ENCODE measurements at places on chromosomes 16 and 17.
A peak's percentile ranks its signal among the peaks of the same experiment; 100 is the strongest.

DNA sequence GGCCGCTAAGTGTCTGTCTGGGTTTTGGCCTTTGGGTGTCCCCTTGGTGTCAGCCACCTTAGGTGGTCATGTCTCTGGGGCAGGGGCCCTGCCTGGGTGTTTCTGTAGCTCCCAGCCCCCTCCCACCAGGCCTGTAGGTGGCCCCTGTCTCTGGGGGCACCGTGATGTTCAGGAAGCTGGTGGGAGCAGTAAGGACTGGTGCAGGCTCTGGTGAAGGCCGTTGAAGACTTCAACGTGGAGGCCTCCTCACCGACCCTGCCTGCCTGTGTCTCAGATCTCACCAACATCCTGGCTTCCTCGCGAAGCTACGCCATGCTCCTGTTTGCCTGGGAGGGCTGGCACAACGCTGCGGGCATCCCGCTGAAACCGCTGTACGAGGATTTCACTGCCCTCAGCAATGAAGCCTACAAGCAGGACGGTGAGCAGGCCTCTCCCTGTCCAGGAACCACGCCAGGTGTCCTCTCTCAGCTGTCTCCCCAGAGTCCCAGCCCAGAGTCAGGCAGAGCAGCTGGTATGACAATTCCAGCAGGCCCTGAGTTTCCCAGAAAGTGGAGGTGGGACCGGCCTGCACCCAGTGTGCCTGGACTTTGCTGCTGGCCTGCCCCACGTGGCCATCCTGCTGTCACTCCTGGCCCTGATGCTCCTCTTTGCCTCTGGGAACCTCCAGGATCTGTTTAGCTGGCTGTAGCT, 2.8 kb downstream of the ACE start:
- DNase-seq, result no peak

GRCh38 chr16:85303354-85303883, 191.1 kb upstream of the CIBAR2 start:
- DNase-seq, result peak; percentile 60

DNA sequence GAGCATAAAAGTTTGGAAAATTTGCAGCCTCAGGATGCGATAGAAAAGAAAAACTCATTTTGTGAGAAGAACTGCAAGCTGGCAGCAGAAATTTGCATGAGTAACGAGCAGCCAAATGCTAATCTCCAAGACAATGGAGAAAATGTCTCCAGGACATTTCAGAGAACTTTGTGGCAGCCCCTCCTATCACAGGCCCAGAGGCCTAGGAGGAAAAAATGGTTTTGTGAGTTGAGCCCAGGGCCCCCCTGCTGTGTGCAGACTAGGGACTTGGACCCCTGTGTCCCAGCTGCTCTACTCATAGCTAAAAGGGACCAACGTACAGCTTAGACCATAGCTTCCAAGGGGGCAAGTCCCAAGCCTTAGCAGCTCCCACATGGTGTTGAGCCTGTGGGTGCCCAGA, 34.3 kb downstream of the APPBP2 start:
- DNase-seq, result no peak

GRCh38 chr17:15648386-15648785, 28.9 kb upstream of the FBXW10B start:
- DNase-seq, result no peak

DNA sequence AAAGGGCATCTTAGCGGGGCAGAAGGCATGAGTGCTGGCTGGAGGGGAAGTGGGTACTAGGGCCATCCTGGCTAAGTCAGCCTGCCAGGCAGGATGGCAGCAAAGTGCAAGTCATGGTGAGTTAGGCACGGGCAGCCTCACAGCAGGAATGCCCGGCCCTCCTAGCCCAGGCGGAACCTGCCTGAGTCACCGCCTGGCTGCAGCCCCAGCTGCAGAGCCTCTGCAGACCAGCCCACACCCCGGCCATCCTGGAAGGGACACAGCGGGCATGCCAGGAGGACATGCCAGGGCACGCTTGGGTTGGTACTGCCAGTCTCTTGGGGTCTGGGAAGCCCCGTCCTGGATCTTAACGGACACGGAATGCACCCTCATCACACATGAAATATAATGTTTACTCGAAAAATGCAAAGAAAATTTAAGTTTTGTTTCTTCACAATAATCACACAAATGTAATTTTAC, 5.0 kb upstream of the ALDH3A1 start:
- no peak for DNase-seq

DNA sequence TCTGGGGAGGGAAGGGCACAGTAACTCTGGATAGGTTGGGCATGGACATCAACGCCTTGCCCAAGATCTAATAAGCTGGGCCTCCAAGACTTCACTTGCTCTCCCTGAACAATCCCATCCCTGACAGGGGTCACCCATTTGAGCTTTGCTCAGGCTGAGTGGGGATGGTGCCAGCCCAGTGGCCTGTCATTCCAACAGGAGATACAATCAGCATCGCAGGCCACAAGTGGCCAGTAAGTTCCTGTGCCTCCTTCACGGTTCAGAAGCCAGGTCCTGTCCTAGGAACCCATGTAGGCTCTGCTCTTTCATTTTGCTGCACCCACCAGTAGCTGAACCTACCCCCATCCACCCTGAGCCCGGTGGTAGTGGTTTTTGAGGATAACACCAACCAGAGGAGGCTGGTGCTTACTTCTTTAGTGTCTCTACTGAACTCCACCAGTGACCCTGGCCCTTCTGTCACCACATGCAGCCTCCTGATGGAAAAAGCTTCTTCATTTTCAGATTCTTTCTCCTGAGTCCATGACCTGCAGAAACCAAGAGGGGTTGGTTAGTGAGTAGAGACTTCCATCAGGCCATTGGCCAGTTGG, 14.9 kb downstream of the PLEKHG4 start:
- DNase-seq, result no peak

DNA sequence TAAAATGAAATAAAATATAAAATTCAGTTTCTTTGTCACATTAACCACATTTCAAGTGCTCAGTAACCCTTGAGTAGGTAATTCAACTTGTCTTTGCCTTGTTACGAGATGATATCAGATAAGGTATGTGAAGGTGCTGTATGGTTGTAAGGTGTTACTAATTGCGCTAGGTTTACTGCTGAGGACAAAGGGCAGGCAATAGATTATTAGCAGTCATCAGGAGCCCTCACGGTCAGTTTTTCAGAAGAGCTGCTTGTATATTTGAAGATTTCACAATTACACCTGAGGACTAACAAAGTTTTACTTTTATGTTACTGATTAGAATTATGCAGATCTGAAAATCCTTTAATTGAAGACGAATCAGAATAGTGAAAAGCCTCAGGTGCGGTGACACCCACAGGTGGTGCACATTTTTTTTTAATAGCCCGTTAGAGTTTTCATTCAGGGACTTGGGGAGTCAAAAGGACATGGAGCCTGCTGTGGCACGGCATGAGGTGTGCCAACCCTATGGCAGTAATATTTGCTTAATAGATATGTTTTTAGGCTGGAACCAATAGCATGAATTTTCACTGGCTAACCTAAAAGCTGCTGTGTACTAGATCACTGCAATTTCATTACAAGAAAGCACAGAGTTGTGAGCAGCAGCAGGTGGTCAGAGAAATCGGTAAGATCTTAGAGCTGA, 16.4 kb downstream of the NDEL1 start:
- DNase-seq, result no peak

DNA sequence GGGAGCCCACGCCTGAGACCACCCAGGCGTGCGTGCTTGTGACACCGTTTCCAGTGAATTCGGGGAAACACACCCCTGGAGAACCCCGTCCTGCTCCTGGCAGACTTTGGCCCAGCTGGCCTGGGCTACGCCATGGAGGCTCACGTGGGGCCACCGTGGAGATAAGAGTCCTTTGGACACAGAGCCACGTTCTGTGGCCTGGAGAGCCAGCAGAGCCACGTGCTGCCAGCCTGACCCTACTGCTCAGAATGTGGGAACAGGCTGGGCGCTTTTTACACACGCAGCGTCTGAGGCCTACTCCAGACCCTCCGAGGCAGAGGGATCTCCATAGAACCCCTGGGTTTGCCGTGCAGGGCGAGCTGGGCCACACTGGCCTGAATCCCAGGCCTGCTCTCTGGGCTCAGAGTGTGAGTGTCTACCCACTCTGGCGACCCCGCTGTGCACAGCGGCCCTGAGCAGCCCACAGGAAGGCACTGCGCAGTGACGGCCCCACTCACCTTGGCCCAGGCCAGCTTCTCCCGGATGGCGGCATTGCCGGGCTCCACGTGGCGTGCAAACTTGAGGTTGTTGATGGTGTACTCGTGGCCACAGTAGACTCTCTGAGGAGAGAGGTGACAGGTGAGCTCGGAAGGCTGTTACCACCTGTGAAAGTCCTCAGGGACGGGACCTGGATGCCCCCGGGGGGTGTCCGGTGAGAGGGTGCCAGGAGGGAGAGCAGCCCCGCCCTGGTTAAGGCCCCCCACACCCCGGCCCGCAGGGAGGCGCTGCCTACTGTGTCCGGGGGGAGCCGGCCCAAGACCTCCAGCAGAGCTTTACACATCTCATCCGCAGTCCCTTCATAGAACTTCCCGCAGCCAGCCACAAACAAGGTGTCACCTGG, 10.0 kb downstream of the HAGH start:
- DNase-seq, result no peak

DNA sequence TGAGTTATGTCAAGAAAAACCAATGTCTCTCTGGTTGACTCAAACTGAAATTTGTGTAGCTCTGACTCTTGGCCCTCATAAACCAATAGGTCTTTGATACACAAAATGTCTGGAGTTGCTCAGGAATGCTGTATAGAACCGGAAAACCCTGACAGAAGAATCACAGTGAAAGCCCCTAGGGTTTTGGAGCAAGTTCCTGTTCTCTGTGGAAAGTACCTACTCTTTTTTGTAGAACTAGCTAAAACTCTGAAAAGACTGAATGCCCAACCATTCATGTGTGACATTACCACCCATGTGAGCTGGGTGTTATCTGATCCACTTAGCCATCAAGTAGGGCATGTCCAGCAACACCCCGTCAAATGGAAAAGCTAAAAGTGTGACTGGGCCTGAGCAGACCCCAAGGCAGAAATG, 28.8 kb downstream of the CCL4 start:
- DNase-seq, result no peak

DNA sequence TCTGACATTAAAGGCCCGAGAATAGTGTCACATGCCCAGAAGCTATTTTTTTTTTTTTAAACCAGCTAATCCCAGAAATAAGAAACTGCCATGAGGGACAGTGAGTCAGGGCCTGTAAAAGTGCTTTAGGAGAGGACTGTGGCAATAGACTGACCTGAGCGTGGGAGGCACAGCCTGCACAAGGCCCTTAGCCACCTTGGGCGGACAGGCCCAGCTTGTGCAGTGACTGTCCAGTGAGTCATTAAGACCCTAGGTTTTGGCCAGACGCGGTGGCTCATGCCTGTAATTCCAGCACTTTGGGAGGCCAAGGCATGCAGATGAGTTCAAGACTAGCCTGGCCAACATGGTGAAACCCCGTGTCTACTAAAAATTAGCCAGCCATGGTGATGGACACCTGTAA, 343.0 kb upstream of the ZFHX3 start:
- no peak for DNase-seq

GRCh38 chr16:67100569-67101310, 9.0 kb upstream of the PHAF1 start:
- DNase-seq, result no peak

DNA sequence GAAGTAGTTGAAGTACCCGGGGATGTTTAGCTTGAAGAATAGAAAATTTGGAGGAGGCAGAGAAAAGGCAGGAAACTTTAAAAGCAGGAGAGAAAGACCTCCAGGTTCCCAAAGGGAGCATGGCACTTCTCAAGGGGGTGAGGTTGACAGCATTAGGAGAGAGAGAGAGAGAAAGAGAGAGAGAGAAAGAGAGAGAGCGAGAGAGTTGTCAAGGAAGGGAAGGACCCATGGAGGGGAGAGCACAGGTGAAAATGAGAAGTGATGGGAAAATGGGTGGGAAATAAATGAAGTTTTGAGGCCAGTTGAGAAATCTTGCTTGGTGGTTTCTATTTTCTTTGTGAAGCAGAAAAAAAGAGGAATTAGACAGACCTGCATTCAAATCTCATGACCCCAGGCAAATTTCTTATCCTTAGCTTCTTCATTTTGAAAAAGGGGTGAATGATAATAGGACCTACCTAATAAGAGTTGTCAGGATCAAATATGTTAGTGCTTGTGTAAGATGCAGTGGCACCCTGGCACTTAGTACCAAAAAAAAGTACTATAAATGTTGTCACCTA, 24.0 kb downstream of the PRKCB start:
- no peak for DNase-seq

DNA sequence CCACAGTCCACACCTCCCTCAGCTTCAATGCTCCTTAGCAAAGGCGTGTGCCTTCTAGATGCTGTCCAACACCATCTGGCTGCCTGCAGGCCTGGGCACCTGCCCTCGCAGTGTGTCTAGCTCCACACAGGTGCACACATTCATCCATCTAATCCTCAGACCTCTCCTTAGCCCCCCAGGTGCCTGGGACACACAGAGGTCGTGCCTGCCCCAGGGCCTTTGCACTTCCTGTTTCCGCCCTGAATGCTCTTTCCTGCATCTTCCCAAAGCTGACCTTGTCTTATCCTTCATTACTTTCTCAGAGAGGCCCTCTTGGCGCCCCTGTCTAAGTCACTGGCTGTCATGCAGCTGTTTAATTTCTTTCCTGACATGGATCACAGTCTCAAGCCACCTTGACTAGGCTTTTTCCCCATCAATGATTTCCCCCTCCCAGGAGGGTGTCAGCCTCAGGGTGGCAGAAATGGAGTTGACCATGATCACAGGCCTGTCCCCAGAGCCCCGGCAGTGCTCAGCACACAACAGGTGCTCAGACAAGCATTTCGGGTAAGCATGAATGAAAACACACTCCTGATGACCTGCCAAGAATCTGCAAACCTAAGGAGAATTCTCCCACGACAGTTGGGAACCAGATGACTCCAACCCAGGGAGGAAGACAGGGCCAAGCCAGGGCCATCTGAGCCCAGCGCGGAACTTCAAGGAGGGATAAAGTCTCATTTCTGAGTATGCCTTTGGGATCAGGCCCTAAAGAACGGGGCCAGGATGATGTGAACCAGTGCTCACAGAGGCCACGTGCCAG, 76.3 kb downstream of the LITAF start:
- no peak for DNase-seq

- no peak for DNase-seq
Measured at GRCh38 chr16:84408856-84409255, 40.5 kb downstream of the ATP2C2 start.

GRCh38 chr17:14741491-14741890, 440.6 kb downstream of the HS3ST3B1 start:
- no peak for DNase-seq

DNA sequence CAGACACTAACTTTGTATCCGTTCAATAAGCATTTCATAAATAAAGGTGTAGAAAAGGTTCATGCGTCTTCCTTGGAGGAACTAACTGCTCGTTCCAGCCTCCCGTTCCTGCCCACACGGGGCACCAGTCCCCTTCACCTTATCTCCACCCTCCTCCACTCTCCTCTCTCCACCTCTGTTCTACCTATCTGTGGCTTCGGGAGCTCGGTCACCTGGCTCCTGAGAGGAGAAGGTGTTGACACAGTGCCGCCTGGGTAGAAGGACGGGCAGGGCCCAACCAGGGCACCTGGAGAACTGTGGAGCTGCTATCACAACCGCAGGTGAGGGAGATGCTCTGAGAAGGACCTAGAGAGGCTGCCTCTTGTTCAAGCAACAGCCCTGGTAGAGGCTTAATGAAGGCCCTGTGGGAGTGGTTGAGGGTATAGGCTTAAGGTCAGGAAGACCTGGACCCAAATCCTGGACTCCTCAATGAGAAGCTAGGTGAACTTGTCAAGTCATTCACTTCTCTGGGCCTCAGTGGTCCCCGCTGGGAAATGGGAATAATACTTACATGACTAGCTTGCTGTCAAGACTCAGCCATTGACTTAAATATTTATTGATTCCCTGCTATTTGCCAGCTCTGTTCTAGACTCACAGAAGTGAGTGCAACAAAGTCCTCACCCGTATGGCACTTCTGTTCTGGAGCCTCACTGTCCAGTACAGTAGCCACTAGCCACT, 9.6 kb upstream of the MINK1 start:
- no peak for DNase-seq

All from stimulated activated CD4-positive, alpha-beta T cell treated with anti-CD3 and anti-CD28 coated beads, Interleukin-1b, Interleukin-23, amount 100 ng/mL, for 4 hours (primary cell).